ENCODE measurements at places on chromosomes 1 and 21.

- no peak for DNase-seq
Measured at GRCh38 chr21:42448686-42449085, 45.0 kb downstream of the UBASH3A start.

- no peak for DNase-seq
Measured at GRCh38 chr1:162327788-162328165, 48.9 kb downstream of the SPATA46 start.

GRCh38 chr1:30191154-30191702 lies 532.2 kb downstream of the MATN1 start:
- DNase-seq: no peak

GRCh38 chr1:44405798-44406736 lies 1.0 kb downstream of the RNF220 start:
- peak; percentile 14 for DNase-seq

DNA sequence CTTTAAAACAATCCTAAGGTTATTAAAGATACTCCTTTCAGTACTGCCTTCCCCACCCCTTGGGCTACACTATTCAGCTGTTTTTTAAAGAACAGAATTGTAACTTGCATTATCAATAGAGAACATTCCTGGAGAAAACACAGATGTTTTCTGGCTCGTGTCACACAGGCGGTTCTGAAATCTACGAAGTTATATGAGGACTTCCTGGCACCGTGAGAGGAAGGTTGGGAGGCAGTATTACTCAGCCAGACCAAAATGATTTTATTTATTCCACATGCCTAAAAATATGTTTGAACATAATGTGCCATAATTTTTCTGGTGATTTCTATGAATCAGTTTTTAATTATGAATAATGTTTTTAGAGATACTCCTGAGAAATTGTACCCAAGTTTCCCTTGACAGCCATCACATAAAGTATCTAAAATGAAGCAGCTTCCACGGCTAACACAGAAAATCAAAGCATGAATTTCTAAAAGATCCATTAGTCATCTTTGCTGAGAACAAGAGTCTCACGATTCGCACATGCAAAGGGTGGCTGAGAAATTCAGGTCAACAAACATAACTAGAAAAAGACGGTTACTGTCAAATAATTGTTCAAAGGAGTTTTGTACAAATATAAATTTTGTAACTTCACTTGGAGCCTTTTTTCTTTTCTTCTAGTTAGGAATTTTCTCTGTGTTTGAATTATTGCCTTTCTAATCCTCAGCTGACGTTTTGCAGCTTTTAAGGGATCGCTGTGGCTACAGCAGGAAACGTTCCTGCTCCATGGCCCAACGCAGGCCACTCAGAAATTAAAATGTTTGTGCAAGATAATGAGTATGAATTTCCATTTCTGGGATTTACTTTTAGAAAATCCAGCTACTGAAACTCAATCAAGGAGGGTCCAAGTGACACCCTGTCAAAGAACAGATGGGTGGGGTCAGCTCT lies 8.0 kb upstream of the SIM2 start:
- DNase-seq: no peak

GRCh38 chr1:34792868-34793727 lies at the start of gene GJA4:
TSS of gene GJA4 (plus strand) at chr1:34792999. CDS start at chr1:34794214, 1,215 bp downstream.
- DNase-seq: no peak

GRCh38 chr1:17093822-17094393 lies 25.3 kb downstream of the PADI2 start:
- DNase-seq: no peak

DNA sequence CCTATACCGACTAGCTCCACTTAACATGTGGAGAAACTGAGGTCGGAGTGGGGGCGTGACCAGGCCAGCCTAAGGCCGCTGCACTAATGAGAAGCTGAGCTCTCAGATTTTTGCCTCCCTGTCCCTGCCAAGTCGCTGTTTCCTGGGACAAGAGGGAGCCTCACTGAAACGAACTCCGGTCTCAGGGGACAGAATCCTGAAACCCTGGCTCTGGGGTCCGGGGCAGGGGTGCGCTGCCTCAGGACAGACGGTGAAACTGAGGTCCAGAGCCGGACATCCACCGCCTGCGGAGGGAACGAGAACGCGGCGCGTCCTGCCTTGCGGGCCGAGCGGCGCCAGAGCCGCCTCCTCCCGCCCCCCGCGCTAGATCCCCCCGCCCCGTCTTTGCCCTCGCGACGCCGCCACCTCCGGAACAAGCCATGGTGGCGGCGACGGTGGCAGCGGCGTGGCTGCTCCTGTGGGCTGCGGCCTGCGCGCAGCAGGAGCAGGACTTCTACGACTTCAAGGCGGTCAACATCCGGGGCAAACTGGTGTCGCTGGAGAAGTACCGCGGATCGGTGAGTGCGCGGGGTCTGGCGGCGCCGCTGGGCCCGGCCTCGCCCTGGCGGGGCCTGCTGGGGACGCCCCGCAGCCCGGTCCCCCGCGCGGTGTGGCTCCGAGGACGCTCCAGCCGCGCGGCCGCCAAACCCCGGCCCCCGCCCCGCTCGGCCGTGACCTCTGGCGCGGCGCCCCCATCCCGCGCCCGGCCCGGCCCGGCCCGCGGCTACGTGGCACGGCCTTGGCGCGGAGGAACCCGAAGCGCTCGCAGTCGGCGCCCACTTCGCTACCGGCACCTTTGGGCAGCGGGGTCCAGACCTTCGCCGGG lies at the start of gene GPX7:
TSS of gene GPX7 (plus strand) at position 381 of the 865 bp plus-strand sequence. CDS start at position 420, 39 bp downstream.
- DNase-seq: peak; percentile 27

- DNase-seq: no peak
Measured at GRCh38 chr1:29713857-29714256, 477.5 kb downstream of the PTPRU start.

DNA sequence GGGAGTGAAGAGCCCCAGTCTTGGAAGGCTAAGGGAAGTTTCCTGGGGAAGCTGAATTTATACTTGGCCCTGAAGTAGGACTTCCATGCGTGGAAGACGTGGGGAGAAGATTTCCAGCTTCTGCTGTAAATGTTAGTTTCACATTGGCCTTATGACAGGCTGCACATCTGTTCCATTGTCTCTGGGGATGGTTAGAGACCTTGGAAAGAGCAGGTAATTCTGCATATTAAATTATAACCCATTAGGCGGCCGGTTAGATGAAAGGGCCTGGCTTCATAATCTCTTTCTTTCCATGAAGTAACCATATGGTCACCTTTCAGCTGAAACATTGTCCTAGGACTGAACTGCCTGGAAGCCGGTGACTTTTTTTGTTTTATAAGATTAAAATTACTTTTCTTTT lies 37.5 kb downstream of the DPT start:
- no peak for DNase-seq

- no peak for DNase-seq
Measured at GRCh38 chr1:93608187-93609109, 73.2 kb downstream of the BCAR3 start.

GRCh38 chr1:4700801-4701200 lies 46.4 kb downstream of the AJAP1 start:
- DNase-seq: no peak

DNA sequence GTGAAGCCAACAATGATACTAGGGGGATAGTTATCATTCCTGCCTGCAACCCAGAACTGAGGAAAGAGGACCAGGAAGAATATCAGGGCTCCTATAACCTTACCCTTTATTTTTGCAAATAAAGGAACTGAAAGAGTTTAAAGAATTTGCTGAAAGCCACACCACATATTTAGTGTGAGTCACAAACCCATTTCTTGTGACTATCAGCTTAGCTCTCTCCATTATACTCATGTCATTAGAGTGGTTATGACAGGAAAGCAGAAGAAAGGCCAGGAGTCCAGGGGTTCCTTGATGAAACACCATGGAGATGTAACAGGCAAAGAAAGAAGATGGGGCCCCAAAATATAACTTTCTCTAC lies 141.1 kb upstream of the SAMSN1 start:
- no peak for DNase-seq

GRCh38 chr1:19365721-19366120 lies 53.6 kb downstream of the SLC66A1 start:
- no peak for DNase-seq

- no peak for DNase-seq
Measured at GRCh38 chr1:39183503-39184353, 20.8 kb upstream of the MACF1 start.

DNA sequence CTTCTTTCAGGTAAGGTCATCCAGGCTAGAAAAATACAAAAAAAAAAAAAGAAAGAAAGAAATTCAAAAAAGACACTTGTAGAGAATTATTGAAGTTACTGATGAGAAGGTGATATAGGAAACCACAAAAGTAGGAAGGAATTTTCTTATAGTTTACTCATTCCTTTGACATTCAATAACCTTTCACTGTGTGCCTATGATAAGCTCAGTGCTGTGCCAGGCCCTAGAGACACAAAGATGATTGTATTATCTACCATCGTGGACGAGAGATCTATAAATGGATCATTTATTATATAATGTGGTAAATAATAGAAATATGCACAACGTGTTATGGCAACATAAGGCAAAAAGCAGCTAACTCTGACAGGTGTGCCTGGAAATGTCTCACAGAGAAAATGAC lies 109.6 kb upstream of the NGF start:
- no peak for DNase-seq

DNA sequence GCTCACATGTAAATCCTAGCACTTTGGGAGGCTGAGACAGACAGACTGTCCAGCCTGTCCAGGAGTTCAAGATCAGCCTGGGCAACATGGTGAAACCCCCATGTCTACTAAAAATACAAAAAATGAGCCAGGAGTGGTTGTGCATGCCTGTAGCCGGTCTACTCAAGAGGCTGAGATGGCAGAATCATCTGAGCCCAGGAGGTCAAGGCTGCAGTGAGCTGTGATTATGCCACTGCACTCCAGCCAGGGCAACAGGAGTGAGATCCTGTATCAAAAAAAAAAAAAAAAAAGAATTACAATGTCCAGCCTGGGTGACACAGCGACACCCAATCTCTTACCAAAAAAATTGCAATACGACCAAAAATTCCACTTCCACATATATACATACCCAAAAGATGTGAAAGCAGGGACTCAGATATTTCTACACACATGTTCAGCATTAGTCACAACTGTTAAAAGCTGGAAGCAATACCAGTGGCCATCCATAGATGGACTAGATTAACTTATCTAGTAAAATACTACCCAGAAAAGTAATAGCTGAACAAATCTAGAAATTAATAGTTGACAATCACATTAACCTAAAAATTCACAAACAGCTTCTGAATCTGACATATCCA lies 49.2 kb downstream of the ASH1L start:
- DNase-seq: no peak

GRCh38 chr1:14871218-14871970 lies 272.9 kb downstream of the KAZN start:
- DNase-seq: no peak

- no peak for DNase-seq
Measured at GRCh38 chr1:179637211-179637860, 45.7 kb downstream of the TDRD5 start.

GRCh38 chr1:177200290-177200689 lies 29.5 kb downstream of the BRINP2 start:
- no peak for DNase-seq

GRCh38 chr1:84749427-84749826 lies 59.2 kb upstream of the SSX2IP start:
- no peak for DNase-seq

DNA sequence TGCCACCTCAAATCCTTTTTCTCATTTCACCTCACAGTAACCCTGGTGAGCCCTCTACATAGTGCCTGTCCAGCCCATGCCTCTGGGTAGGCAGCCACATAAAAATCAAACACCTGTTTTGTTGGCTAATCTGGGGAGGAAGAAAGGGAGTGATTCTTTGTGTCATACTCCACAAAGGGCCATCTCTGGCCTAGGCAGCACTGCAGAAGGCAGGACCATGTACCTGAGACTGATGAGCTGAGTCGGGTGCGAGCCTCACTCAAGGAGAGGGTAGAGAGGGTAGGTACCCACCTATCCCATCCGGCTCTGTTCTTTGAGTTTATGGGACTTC lies 7.8 kb downstream of the TUFT1 start:
- no peak for DNase-seq

DNA sequence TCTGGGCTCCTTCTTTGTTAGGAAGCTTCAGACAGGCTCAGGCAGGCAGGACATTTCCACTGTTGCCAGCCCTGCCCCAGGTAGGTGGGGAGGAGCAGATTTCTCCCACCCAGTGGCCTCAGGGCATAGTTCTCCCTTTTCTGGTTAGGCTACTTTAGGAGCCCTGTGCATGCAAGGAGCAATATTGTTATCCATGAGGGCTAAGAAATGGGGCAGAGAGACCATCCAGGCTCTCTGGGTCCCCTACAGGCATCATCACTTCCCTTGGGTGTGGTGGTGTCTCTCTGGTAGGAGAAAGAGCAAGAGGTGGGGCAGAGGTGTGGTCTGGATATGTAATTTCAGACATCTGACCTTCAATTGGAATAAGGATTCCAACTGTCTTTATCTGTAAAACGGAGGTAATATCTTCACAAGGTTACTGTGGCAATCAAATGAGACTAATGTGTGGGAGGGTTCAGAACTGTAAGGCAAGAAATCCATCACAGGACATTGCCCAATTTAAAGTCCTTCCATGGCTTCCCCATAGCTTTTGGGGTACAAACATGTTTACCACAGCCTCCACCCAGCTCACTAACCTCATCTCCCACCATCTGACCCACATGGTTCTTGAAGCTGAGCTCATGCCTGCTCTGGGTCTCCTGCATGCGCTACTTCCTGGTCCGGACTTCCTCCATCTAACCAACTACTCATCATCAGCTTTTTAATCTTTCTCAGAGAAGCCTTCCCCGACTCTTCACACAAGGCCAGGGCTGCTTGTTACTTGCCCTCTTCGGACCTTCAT lies 26.1 kb downstream of the PCAT6 start:
- no peak for DNase-seq

- DNase-seq: no peak
Measured at GRCh38 chr1:241507189-241507863, 12.2 kb downstream of the FH start.

- DNase-seq: no peak
Measured at GRCh38 chr1:32743380-32744070, 41.0 kb upstream of the SYNC start.

Measured in progenitor cell of endocrine pancreas (in vitro differentiated cells).